Hematopoietic multipotent progenitor cell treated with erythropoietin and hydrocortisone succinate and interleukin-3 and kit ligand, for 17 days (in vitro differentiated cells): ENCODE measurements at places on chromosomes 3 and 15.

DNA sequence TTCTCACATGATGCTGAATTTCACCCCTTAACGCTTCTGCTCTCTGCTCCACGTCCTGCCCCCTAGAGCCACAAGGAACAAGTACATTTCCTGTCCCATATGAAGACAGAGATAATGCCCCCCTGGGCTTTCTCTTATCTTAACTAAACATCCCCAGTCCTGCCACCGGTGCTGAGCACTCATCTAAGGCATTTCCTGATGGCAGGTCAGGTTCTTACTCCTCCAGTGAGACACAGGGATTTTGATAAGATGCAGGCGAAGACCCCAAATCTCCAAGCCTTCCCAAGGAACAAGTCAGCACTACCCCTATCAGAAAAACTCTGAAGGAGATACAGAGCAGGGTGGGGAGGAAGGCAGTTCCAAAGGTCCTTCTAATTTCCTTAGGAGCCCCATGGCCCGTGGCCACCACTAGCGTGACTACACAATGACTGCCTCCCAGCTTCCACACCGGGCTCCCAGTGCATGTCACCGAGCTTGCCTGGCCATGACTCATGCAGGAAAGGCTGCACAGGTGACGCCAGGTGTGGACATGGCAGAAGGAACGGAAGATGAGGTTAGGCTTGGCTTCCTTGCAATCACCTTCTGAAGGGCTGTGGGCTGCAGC lies 152.9 kb downstream of the XXYLT1 start:
- DNase-seq: peak; percentile 16

DNA sequence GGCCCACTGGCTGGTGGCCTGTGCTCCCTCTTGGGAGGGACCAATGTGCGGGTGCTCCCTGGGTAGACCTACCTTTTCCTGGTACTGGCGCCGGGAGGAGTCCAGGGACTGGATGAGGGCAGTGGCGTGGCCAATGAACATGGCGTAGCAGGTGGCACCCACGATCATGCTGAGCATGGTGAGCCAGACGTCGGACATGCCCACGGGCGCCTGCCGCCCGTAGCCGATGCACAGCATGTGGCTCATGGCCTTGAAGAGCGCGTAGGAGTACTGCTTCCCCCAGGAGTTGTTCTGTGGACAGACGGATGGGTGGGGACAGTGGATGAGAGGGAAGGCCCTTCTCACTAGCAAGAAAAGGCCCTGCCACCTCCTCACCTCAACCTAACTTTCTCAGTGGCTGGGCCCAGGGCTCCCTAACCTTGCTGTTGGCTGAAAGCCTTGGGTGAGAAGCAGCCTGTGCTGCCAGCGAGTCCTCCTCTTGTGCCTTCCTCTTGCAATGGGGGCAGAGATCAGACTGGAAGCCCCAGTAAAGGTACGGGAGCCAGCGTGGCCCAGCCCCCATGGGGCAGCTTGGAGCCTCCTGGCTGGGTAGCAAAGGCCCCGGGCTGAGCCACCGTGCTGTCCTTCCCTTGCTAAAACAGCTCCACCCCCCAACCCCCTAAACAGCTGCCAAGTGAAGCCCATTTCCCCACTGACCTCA lies 39.1 kb downstream of the HCN4 start:
- no peak for DNase-seq

GRCh38 chr3:103308921-103309320 lies 874.1 kb downstream of the ZPLD1 start:
- DNase-seq: no peak

GRCh38 chr3:179796421-179796820 lies 143.6 kb downstream of the USP13 start:
- no peak for DNase-seq

GRCh38 chr3:129481766-129482332 lies 41.8 kb downstream of the IFT122 start:
- no peak for DNase-seq

- no peak for DNase-seq
Observed at GRCh38 chr15:51938286-51938685, 33.3 kb downstream of the LEO1 start.

GRCh38 chr3:121477589-121477988 lies 68.2 kb downstream of the POLQ start:
- no peak for DNase-seq

GRCh38 chr3:48413086-48413485 lies 16.8 kb downstream of the PLXNB1 start:
- DNase-seq: no peak

- no peak for DNase-seq
Observed at GRCh38 chr3:124839896-124840295, 47.3 kb downstream of the ITGB5 start.

- DNase-seq: no peak
Observed at GRCh38 chr3:72312339-72312738, 527.4 kb upstream of the PROK2 start.

GRCh38 chr15:96234109-96234892 lies 96.2 kb upstream of the NR2F2 start:
- no peak for DNase-seq
